Left ventricle myocardium superior (tissue), 1 donor: ENCODE measurements at places on chromosomes 11 and 22. TPM values are rescaled to one million over a fixed set of nuclear protein-coding genes. Genes with fewer than 3 reads are reported as not detected.

Gene TMEM191B
- 0.59 TPM for total RNA-seq

Gene HEPHL1
- not detected for total RNA-seq

Gene APOL5
- total RNA-seq = not detected

Gene LARGE2
- total RNA-seq = not detected

Gene ANGPTL5
- 0.77 TPM for total RNA-seq

Gene CATSPER1
- not detected for total RNA-seq

Gene DGCR6
- total RNA-seq = 11.2 TPM

Gene THRSP
- total RNA-seq = 1.1 TPM

Gene TRIM49
- not detected for total RNA-seq
